PC-3 (cell line): ENCODE measurements at places on chromosomes 3 and 15. TPM values are rescaled to one million over a fixed set of nuclear protein-coding genes. Genes with fewer than 3 reads are reported as not detected.

GRCh38 chr3:9730657-9731205 lies 804 bp upstream of the BRPF1 start:
- peaks cover 23% of the 10 kb centered on the region for H3K4me1 ChIP-seq
- no peaks in the 10 kb centered on the region for H3K27me3 ChIP-seq
- DNase-seq: no peak
- H3K36me3 ChIP-seq: peaks cover 13% of the 10 kb centered on the region
- H3K4me3 ChIP-seq: peak overlapping the region; percentile 89
- H3K27ac ChIP-seq: 0 out of 2 replicates have a peak overlapping the region, but pooled peaks have one; percentile 19

- peaks cover 13% of the 10 kb centered on the region; the same call in 1 of the 2 replicates for H3K27me3 ChIP-seq
- DNase-seq: no peak
Measured at GRCh38 chr15:97177151-97177577, 783.3 kb upstream of the ARRDC4 start.

GRCh38 chr15:23057707-23058106 lies 18.3 kb upstream of the TUBGCP5 start:
- peaks cover 47% of the 10 kb centered on the region for H3K27me3 ChIP-seq
- no peak overlapping the region for H3K27ac ChIP-seq
- DNase-seq: no peak
- H3K36me3 ChIP-seq: no peaks in the 10 kb centered on the region

- H3K27me3 ChIP-seq: no peaks in the 10 kb centered on the region
- DNase-seq: no peak
- H3K4me3 ChIP-seq: no peak overlapping the region
Measured at GRCh38 chr15:96158938-96159337, 171.6 kb upstream of the NR2F2 start.

GRCh38 chr3:57876632-57877031 lies 120.5 kb downstream of the SLMAP start:
- H3K36me3 ChIP-seq: peaks cover 5% of the 10 kb centered on the region; the same call in 1 of the 2 replicates
- no peak overlapping the region for H3K27ac ChIP-seq
- H3K4me3 ChIP-seq: no peak overlapping the region
- no peaks in the 10 kb centered on the region for H3K4me1 ChIP-seq

DNA sequence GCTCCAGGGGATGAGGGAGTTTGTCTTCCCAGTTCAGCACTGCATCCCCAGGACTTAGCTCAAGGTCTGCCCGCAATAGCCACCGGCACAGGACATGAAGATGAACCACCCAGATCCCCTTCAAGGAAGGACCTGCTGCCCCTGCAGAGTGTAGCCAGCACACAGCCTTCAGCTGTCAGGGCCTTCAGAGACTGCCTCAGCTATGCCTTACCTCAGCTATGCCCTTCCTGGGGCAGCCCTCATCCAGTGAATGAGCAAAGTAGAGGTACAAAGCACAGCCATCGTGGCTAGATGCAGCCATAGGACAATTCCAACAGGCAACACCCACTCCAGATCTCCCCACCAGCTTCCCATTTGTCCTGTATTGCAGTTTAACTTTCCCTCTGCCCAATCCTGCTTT lies 291.2 kb upstream of the STT3B start:
- H3K4me1 ChIP-seq: no peaks in the 10 kb centered on the region
- H3K27me3 ChIP-seq: no peaks in the 10 kb centered on the region
- no peak overlapping the region for H3K4me3 ChIP-seq
- H3K27ac ChIP-seq: no peak overlapping the region
- no peaks in the 10 kb centered on the region for H3K36me3 ChIP-seq
- DNase-seq: no peak

- no peaks in the 10 kb centered on the region for H3K36me3 ChIP-seq
- H3K4me1 ChIP-seq: peaks cover 15% of the 10 kb centered on the region
- no peak for DNase-seq
- H3K27ac ChIP-seq: no peak overlapping the region
- no peaks in the 10 kb centered on the region for H3K27me3 ChIP-seq
Measured at GRCh38 chr3:132723024-132723950, 1.1 kb upstream of the NPHP3 start.

GRCh38 chr3:31285833-31286486 lies 246.8 kb upstream of the STT3B start:
- peaks cover 39% of the 10 kb centered on the region for H3K4me1 ChIP-seq
- H3K4me3 ChIP-seq: no peak overlapping the region
- H3K27ac ChIP-seq: no peak overlapping the region
- H3K27me3 ChIP-seq: no peaks in the 10 kb centered on the region

DNA sequence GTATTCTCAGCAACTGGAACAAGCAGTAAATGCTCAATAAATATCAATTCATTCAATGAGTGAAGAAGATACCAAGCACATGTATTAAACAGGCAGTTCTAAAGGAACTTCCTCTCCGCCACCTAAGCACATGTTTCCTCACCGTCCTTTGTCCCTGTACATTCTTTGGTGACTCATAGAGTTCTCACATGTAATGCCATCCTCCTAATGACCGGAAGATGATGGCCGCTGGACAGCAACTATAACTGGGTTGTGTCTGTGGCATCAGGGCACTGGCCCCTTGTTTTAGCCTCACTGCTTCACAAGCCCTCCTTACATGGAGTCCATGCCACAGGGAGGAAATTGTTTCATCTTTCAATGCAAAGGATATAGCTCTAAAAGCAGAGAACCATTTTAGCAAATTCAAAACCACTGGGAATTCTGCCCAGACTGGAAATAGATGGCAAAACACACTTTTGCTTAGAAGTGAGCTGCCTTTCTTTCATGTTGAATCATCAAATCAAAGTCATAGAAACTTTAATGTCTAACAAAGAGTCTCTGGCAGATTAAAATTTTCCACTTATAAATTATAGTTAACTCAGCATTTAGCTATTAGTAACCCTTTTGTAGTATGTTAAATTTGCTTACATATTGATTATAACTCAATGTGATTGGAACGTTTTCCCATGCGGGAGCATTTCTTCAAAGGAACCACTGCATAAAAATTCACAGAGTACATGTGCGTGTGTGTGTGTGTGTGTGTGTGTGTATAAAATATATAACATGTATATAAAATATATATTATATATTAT lies 74.1 kb downstream of the GAP43 start:
- no peaks in the 10 kb centered on the region for H3K36me3 ChIP-seq
- DNase-seq: no peak
- H3K4me3 ChIP-seq: no peak overlapping the region
- no peaks in the 10 kb centered on the region for H3K4me1 ChIP-seq

DNA sequence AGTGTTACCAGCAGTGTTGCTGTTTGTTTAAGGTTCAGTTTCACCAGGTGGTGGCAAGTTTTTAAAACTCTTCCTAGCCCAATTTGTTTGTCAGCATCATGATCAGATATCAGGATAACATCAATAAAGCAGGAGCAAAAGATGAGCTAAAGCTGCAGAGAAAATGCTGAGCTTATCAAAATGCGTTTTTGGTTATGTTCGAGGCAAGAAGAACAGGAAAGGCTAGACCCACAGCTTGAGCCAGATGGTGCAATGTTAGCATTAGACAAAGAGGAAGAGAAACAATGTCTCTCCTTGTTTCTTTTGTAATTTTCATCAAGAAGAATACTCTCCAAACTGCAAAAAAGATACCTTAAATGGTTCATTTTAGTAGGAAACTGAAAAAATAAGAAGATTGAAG lies 66.2 kb downstream of the THRB start:
- no peaks in the 10 kb centered on the region for H3K36me3 ChIP-seq
- DNase-seq: no peak
- no peaks in the 10 kb centered on the region for H3K4me1 ChIP-seq
- H3K4me3 ChIP-seq: no peak overlapping the region
- no peaks in the 10 kb centered on the region for H3K27me3 ChIP-seq

- peak overlapping the region; percentile 74 for H3K4me3 ChIP-seq
- H3K36me3 ChIP-seq: peaks cover 8% of the 10 kb centered on the region; the same call in 1 of the 2 replicates
- peak; percentile 79 for DNase-seq
- H3K27me3 ChIP-seq: no peaks in the 10 kb centered on the region
Measured at GRCh38 chr3:33115024-33115768, 1.4 kb downstream of the CRTAP start.

- peak; percentile 86 for DNase-seq
- H3K4me1 ChIP-seq: peaks cover 85% of the 10 kb centered on the region
- peak overlapping the region; percentile 92 for H3K27ac ChIP-seq
- no peaks in the 10 kb centered on the region for H3K27me3 ChIP-seq
- no peak overlapping the region; the same call in 1 of the 2 replicates for H3K4me3 ChIP-seq
Measured at GRCh38 chr15:45645026-45645980, 10.5 kb downstream of the SQOR start.

GRCh38 chr3:116038968-116039650 lies 406.2 kb downstream of the LSAMP start:
- H3K36me3 ChIP-seq: no peaks in the 10 kb centered on the region
- no peak overlapping the region for H3K27ac ChIP-seq
- no peak overlapping the region for H3K4me3 ChIP-seq
- H3K27me3 ChIP-seq: no peaks in the 10 kb centered on the region

DNA sequence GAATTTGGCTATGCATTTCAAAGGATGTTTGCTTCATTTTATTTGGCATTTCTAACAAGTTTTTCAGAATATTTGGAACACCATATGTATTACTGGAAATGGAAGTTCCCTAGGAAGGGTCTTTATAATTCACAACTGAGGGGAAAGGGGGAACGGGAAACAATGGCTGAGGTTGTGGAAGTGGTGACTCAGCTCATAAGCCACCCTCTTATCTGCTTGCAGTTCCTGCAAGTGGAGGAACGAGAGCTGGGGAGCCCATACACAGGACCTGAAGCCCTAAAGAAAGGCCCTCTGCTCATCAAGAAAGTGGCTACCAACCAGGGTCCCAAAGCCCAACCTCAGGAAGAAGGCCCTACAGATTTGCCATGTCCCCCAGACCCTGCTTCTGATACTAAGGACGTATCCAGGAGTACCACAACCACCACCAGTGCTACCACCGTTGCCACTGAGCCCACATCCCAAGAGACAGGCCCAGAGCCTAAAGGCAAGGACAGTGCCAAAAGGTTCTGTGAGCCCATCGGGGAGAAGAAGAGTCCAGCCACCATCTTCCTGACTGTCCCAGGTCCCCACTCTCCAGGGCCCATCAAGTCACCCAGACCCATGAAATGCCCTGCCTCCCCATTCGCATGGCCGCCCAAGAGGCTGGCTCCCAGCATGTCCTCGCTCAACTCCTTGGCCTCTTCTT lies 37.9 kb downstream of the ESYT3 start:
- H3K27ac ChIP-seq: 0 out of 2 replicates have a peak overlapping the region, but pooled peaks have one; percentile 15
- no peaks in the 10 kb centered on the region for H3K36me3 ChIP-seq
- DNase-seq: no peak

- H3K27me3 ChIP-seq: peaks cover 64% of the 10 kb centered on the region
- no peak for DNase-seq
- H3K27ac ChIP-seq: no peak overlapping the region
- H3K36me3 ChIP-seq: no peaks in the 10 kb centered on the region
- H3K4me1 ChIP-seq: no peaks in the 10 kb centered on the region
Measured at GRCh38 chr3:71805691-71806090, 20.7 kb upstream of the PROK2 start.

DNA sequence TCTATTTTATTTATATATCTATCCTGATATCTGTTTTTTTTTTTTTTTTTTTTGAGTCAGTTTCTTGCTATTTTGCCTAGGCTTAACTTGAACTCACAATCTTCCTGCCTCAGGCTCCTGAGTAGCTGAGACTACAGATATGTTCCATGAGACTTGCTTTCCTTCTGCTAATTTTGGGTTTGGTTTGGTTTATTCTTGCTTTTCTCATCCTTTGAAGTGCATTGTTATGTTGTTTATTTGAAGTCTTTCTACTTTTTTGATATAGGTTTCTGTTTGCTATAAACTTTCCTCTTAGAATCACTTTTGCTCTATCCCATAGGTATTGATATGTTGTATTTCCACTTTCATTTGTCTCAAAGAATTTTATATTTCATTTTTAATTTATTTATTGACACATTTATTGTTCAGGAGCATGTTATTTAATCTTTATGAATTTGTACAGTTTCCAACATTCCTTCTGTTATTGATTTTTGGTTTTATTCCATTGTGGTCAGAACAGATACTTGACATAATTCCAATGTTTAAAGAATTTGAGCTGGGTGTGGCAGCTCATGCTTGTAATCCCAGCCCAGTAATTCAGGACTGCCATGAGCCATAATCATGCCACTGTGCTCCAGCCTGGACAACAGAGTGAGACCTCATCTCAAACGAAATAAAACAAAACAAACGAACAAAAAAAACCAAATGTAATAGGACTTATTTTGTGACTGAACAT lies 62.3 kb upstream of the PLSCR4 start:
- H3K36me3 ChIP-seq: no peaks in the 10 kb centered on the region
- no peaks in the 10 kb centered on the region for H3K27me3 ChIP-seq
- 0 out of 2 replicates have a peak overlapping the region, but pooled peaks have one; percentile 22 for H3K4me3 ChIP-seq
- H3K4me1 ChIP-seq: peaks cover 38% of the 10 kb centered on the region
- peak; percentile 88 for DNase-seq
- H3K27ac ChIP-seq: peak overlapping the region; percentile 90

- no peak overlapping the region for H3K27ac ChIP-seq
- H3K36me3 ChIP-seq: no peaks in the 10 kb centered on the region
- H3K4me1 ChIP-seq: peaks cover 14% of the 10 kb centered on the region
- no peaks in the 10 kb centered on the region for H3K27me3 ChIP-seq
- DNase-seq: no peak
- H3K4me3 ChIP-seq: no peak overlapping the region
Measured at GRCh38 chr15:51117270-51117669, 22.6 kb upstream of the TNFAIP8L3 start.

DNA sequence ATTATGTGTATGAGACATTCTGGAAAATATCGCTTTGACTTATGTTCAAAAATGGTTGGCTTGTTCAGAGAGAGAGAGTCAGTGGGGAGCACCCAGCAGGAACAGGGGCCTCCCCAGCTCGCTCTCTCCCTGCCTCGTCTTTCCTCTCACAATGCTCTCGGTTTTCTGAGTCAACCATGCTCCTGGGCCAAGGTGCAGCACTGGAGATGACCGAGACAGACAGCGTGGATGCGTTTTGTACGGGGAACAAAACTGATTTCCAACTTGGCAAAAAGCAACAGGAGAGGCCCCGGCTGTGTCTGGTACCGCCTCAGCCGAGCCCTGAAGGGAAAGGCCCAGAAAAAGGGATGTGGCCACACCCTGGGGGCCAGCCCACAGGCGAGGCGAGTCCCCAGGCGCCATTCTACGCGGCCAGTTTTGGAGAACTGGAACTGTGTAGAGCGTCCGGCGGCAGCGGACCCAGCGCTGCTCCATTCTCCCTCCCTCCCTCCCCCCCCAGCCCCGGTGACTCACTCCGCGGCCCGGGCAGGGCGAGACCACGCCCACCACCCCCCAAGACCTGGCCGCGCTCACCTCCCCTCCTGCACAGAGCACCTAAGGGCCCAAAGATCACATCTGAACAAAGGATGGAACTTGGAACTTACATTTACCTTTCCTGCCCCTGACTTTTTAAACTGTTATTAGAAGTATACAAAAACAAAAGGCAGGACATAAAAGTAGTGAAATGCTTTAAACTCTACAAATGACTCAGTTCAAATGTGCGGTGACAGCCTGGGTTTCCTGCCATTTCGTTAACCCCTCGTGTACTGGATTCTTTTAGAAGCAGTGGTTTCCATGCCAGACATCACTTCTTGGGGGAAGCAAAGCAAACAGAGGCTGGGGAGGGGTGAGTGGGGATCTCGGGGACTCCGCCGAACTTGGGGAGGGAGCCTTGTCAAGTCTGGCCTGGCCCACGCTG lies 12.7 kb downstream of the ATP10A start:
- H3K36me3 ChIP-seq: no peaks in the 10 kb centered on the region
- no peaks in the 10 kb centered on the region for H3K27me3 ChIP-seq
- H3K4me1 ChIP-seq: peaks cover 16% of the 10 kb centered on the region
- H3K4me3 ChIP-seq: peak overlapping the region; percentile 71
- peak; percentile 79 for DNase-seq

Gene ANKRD63
- total RNA-seq: 1.2 and 1.4 TPM in 2 replicates

Gene CPN2
- total RNA-seq: 0.07 TPM in 1 of 2 replicates, not detected in the other

Gene NGLY1
- 47.7 and 49.4 TPM in 2 replicates for total RNA-seq

Gene SST
- total RNA-seq: not detected in 2 replicates

Gene MYLK
- total RNA-seq: 6.9 and 8.7 TPM in 2 replicates

Gene CADPS
- not detected in 2 replicates for total RNA-seq

Gene CNOT10
- 42.6 and 46.2 TPM in 2 replicates for total RNA-seq

Gene GNAT1
- 0.22 TPM in 1 of 2 replicates, not detected in the other for total RNA-seq

Gene SCG3
- total RNA-seq: not detected in 2 replicates
